ENCODE measurements at places on chromosomes 2 and 18.
A peak's percentile ranks its signal among the peaks of the same experiment; 100 is the strongest.

- DNase-seq = no peak
Measured at GRCh38 chr2:160893581-160893980, 266.6 kb upstream of the TANK start.

DNA sequence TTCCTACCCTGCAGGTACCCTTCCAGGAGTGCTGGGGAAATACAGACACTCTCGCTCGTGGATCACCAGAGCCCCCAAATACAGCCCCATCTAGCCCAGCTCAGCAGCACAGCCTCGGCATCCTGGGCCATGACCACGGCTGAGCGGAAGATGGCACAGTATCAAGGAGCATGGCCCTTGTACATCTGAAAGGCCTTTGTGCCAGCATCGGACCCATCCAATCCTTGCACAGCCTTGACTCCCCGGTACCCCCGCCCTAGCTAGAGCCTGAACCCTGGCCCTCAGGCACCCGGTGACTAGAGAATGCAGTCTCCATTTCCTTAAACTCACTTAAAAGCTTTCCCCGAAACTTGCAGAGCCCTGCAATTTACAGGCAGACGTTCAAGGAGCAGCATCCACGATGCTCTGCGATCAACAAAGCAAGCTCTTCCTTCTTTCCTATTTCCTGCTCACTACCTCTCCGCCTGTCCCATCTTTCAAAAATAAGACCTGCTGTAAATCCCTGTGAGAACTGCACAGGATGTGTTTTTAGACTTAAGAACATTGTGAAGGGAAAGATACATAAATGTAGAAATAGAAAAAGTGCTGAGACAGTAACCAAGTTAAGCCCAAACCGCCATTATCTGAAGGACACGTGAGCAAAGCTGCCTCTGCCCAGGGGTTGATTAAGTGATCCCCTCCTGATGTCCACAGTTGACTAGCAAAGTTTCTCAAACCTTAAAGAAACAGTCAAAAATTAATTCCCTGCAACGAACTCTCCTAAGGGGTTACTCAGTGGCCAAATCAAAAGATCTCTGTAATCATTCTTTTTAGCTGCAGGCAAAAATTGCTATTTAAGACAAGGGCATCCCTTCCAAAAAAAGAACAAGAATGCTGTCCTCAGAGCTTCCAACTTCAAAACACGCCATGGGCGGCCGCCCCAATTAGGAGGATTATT lies 48.5 kb downstream of the ZNF516 start:
- no peak for DNase-seq

DNA sequence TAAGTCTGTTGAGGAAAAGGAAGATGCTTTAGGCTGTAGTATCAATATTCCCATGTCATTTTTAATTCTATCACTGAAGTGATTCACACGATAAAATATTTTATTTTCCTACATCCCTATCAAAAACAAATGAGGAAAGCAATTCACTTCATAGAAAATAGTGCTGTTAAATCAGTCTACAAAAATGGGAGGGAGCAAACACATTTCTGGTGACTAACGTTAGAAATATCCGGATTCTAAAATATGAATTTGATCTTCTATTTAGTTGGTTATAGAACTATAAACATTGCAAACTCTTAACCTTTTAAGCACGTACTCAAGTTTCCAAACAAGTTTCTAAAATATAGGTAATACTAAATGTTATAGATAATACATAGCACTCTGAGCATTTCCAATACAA lies 20.8 kb downstream of the ATF2 start:
- no peak for DNase-seq

GRCh38 chr18:46474487-46475389 lies 182.3 kb downstream of the LOXHD1 start:
- DNase-seq = no peak

- DNase-seq = no peak
Measured at GRCh38 chr2:216536734-216537210, 38.1 kb downstream of the RPL37A start.

- DNase-seq = no peak
Measured at GRCh38 chr2:24834733-24835395, 41.6 kb downstream of the CENPO start.

GRCh38 chr2:24351981-24352380 lies 8.4 kb downstream of the ITSN2 start:
- no peak for DNase-seq

- no peak for DNase-seq
Measured at GRCh38 chr18:57854726-57855125, 51.6 kb upstream of the ATP8B1 start.

DNA sequence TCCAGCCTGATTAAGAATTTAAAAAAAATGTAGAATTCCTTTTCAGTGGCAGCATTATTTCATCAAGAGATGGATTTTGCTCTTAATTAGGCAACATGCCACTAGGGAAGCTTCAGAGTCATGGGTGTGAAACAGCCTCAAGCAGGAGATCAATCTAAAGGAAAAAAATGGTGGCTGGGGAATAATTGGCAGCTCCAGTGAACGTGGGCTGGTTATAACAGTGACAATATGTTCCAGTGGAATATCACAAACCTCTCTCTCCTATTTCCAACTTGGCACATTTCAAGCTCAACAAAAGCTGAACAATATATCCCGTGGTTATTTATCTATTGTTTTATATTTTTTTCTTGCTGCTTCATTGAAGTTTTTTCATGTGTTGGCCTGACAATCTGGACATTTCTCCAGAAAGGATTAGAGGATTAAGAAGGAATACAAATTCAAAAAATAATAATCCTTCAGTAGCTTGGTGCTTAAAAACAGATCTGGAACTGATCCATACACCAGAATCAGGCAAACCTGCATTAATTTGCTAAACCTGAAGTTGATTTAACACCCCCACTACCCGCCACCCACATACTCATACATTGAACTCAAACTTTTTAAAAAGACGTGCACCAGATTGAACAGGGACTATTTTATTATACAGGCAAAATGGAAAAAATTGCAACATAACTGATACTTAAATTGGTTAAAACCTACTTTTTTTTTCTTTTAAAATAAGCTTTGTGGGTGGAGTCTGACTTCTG lies 255.9 kb upstream of the SPRED2 start:
- DNase-seq = no peak

DNA sequence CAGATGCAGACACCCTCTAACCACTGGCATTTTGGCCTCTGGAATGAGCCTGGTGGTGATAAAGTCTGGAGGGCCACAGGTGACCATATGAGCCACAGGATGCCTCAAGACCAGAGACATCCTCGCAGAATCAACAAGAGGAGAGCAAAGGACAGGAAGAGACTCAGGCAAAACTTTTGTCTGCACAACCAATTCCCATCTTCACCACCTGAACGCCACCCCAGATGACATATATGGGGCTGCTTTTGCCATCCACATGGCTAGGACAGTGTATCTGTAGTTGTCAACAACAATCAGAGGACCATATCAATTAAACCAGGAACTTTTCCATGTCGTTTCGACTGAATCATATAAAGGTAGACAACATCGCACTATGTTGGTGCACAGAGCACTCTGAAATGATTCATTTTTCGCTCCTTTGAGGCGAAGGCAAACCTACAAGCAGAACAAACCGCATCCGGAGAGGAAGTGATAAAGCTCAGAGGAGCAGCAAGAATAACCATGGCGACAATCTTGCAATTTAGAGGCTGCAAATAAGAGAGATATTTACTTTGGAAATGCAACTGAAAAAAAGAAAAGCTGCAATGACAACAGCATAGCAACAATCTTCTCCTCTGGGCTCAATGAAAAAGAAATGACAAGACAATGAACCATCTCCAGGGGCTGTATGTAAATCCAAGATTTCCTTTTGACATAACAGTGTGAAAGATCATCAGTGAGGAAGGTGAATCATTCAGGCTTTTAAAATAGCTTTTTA lies 204.5 kb downstream of the ARL4C start:
- peak; percentile 56 for DNase-seq

- DNase-seq = no peak
Measured at GRCh38 chr18:39959839-39960238, 1995.2 kb upstream of the PIK3C3 start.

DNA sequence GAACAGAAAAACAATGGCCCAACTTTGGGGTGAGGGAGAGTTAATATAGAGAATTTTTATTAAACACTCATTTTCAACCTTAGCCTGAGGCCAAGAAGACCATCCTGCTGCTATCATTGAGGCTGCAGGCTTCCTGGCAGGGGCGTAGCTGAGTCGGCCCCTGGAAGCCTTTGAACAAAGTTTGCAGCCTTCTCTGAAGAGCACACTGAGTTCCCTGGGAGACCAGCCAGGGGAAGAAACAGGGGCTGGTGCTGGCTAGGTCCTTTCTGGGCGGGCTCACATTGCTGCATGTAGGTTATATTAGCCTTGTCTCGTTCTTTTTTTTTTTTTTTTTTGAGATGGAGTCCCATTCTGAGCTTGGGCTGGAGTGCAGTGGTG lies 126.8 kb upstream of the HS6ST1 start:
- DNase-seq = no peak

DNA sequence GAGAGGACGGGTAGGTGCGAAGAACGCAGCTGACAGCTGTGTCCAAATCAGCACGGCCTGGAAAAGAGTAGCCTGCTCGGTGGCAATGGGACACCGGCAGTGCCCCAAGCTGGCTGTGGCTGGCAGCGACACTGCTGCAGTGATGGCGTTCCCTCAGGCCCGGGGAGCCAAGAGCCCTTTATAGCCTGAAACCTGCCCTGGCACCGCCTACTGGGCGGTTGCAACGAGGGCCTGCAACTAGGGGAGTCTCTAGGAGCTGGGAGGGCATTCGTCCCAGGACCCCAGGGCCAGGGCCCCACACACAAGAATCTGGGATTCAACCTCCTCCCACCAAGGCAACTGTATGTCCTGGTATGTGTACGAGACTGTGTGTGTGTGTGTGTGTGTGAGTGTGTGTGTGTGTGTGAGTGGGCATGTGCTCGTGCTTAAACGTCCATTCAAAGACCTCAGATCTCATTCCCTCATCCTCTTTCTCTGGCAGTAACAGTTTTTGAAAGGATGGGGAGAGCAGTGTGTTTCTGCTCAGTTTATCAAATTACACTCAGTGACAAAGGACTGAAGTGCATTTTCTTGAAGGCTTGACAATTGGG lies 6.8 kb upstream of the CYP26B1 start:
- DNase-seq = no peak

DNA sequence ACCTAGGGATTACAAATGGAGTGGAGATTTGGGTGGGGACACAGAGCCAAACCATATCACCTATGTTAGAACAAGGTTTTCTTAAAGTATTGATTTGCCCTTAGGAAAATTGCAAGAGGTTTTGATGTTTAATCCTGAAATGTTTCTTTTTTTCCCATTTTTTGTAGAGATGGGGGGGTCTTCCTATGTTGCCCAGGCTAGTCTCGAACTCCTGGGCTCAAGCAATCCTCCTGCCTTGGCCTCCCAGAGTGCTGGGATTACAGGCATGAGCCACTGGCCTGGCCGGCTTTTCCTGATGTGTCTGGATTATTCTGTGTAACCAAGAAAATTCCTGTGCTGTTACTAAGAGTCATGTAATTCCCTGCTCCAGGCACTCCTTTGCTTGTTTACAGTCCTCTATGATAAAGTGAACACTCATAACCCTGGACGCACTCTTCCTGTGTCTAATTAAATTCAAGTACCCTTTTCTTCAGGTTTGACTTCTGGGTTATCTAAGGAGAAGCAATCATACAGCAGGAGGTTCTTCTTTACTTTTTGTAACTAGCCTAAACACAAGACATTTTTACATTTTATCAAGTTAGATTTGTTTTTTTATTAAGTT lies 15.0 kb upstream of the CTDP1 start:
- DNase-seq = no peak

GRCh38 chr2:48131539-48132270 lies 225.4 kb upstream of the FBXO11 start:
- no peak for DNase-seq

GRCh38 chr18:44946529-44947113 lies 265.9 kb downstream of the SETBP1 start:
- DNase-seq = no peak

DNA sequence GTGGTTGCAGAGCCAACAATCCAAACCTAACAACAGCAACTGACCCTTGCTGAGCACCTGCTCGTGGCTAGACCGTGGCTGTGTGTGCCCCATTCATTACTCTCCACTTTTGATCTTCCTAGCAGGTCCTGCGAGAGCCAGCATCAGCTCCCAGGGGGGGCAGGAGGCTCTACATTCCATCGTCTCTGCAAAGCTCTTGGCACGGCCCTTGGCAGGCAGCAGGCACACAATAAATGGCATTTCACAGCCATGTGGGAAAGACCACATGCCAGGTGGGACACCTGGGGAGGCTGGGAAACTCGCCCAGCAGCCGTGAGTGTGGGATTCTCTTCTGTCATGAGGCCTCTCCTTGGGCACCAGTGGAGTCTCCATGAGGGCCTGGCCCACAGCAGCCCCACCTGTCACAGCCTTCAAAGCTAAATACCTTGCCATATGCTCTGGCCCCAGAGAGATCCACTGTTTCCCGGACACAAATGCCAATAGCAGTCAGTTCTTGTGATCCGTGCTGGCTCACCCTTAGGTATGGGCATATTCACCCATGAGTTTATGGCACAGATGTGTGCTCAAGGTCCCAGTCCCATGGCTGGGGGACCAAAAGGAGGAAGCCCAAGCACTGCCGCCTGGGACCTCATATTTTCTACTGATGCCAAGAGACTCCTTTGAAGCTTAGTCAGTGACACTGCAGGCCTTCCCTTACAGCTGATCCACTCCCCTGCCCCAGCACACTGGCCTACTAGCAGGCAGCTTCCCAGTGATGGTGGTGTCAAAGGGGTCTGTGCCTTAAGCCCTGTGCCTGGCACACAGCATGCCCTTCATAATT lies 6.8 kb upstream of the TEX51 start:
- DNase-seq = no peak

DNA sequence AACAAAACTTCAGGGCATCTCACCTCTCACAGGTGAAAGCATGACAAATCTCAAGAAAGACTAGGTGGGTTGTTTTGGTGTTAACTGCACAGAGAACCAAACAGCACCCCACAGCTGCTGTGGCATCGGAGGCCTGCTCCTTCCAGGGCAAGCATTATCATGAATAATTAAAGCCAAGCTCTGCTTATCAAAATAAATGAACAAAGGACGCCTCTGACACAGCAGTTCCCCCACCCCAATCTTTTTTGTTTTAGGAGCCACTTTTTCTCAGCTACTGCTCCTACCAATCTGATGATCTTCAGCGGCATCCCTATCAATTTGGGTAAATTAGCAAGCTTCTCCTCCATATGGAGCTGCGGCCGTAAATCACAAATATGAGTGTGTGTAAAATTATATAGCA lies 58.6 kb downstream of the KLF7 start:
- no peak for DNase-seq

DNA sequence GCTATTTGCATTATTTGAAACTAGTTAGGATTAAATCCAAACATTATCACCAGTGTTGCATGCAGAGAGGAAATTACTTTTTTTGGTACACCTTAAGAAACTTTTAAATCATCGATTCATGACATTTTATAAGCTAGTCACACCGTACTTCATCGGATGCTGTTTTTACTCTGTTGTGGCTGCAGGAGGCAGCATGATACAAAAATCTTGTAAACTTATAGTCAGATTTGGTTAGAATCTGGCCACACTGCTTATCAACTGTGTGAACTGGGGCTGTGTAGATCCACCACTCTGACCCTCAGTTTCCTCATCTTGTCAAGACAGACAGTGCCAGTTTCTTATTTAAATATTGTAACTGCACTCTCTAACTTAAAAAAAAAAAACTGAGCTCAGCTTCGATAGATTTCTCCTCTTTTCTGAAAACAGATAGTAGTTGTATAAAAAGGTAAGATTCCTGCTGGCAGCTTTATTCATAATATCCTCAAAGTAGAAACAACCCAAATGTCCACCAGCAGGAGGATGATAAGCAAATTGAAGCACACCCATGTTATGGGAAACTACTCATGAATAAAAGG lies 77.8 kb downstream of the RAPGEF4 start:
- no peak for DNase-seq

GRCh38 chr2:1929962-1930361 lies 185.6 kb upstream of the PXDN start:
- no peak for DNase-seq
